ENCODE measurements at places on chromosomes 1 and 21.

GRCh38 chr1:230282157-230282556 is 144.0 kb downstream of the PGBD5 start:
- no peak for DNase-seq

DNA sequence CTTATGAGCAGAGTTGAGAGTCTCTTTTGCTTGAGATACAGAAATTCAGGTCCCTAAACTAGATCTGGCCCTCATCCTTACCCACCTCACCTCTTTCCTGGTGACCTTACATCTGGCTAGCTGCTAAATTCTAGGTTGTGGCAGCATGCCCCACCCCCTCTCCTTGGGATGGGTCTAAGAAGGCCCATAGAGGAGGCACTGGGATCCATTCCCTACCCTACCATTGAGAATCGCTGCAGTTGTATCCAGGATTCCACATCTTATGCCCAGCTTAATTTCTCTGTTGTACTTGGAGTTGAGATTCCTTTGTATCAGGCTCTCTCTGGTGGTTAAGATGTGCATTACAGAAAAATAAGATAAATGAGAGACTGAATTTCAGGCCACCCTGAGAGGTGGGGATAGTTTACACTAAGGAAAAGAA is 9.5 kb upstream of the TMEM39B start:
- no peak for DNase-seq

DNA sequence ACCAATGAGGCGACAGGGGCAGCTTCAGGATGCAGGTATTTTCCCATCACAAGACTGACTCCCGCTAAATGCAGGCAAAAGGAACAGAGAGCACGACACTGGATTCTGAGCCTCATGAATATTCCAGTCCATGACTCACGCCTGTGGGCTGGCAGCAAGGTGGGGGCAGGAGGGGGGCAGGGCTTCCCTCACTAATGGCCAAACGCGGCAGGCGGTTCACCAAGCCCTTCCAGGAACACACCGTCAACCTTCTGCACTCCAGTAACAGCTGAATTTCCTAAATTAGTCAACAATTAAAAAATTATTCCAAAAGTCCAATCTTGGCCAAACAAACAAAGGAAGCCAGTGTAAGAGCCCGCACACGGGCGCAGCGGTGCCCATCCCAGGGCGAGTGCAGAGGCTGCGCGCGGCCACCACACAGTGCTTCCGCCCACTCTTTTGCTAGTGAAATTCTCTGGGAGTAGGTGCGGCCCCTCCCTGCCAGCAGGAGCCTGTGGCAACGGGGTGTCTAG is 12.5 kb upstream of the GPR153 start:
- no peak for DNase-seq

DNA sequence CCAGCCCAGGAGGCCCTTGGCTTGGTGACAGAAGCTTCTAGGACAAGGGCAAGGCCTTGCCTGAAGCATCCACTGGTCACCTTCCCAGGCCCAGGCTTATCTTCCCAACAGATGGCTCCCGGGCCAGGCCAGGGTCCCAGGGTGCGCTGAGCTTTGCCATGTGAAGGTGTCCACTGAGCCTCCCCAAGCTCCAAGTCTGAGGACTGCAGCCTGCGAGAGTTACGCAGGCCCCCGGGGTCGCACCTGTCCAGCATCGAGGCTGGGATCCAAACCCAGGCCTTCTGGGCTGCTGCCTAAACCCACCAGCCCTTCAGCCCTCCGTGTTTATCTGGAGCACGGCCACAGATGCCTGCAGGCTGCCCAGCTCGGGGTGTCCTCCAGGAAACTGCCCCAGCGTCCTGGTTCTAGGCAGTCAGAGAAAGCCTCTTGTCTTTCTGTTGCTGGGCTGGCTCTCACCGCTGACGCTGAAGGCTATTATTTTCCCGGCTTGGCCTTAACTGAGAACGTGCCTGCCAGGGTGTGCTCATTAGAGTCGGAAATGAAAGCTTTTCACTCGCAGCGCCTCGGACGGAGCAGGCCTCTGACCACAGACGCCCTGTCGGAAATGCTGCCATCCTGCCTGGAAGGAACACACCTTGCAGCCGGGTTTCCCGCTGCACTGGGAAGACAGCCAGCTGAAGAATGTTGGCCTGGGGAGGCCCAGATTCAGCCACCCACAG is 71.4 kb downstream of the MEGF6 start:
- no peak for DNase-seq

- DNase-seq: no peak
Measured at GRCh38 chr1:211598514-211598913, 19.6 kb upstream of the SLC30A1 start.

DNA sequence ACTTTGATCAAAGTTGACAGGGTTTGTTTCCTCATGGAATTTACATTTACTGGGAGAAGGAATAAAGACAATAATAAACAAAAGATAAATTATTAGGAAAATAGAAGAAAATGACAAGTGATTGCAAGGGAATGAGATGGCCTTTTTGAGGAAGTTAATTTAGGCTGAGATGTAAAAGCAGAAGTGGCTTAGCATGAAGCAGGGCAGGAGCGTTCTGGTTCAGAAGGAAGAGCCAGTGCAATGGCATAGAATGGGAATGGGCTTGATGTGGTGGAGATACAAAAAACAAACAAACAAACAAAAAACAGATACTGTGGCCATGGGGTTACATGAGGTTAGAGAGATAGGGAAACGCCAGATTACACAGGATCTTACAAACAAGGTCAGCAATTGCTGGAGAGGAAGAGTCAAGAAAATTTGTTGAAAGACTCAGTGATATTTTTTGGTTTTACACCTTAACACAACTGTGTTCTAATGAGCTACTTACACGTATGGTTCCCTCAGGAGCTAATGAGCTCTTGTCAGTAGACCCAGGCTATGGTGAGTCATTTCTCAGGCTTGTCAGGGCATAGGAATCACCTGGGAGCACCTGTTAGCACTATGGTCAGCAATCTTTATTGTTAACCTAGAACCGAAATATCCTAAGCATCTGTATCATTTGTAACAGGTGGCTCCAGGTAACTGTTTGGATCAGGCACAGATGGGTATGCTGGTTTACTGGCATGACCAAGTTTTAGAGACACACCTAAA is 8.7 kb upstream of the CADM3 start:
- no peak for DNase-seq

- no peak for DNase-seq
Measured at GRCh38 chr1:30877205-30877912, 31.2 kb downstream of the SDC3 start.

DNA sequence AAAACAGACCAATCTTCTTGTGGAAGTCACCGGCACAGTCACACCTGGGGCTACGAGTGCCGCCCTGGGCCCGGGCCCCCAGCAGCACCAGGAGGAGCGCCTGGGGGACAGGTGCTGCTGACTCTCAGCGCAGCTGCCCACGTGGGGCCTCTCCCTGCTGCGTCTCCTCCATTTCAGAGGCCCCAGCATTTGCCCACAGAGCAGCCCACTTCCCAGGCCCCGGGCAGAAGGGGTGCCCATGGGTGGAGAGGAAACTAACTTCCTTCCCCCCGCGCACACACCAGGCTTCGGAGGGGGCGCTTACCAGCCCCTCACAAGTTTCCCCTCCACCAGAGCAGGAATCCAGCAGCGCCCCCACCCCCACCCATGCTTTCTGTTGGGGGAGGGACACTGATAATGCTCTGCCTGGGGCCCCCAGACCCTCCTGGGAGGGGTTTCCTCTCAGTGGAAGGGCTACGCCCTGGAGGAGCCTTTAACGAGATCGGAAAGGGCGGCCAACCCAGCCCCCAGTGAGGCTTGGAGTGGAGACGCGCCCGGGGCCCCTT is 440 bp downstream of the TNFRSF25 start:
- peak; percentile 75 for DNase-seq

DNA sequence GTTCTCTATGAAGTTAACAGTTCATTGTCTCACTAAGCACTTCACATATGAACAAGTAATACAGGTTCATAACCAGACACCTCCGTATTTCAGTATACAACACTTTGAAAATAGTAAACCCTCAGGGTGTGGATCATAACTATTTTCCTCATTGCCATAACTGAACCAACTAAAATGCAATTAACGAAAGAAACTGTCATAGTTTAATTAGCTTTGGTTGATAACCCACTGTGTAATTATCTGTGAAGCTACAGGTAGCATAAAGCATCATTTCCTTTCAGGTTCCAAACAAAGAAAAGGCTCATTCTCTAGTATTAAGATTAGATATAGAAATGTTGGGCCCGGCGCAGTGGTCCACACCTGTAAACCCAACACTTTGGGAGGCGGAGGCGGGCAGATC is 58.5 kb downstream of the EIF4G3 start:
- DNase-seq: no peak

DNA sequence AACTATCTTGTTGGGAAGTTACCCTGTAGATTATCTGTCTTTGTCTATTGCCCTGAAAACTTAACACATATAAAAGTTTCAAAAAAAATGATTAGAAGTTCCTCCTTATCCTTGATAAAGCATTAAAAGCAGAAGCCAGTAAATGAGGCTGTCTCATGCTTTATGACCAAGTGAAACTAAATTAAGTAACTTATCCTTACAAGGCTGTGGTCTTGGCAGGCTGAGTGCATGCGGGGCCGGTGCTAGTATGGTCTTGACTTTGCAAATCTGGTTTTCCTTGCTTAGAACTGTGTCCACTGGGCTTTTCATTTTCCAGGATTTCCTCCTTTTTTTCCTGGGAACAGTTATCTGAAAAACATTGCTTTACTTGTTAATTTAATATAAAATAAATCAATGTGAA is 43.1 kb downstream of the PCNX2 start:
- DNase-seq: no peak

DNA sequence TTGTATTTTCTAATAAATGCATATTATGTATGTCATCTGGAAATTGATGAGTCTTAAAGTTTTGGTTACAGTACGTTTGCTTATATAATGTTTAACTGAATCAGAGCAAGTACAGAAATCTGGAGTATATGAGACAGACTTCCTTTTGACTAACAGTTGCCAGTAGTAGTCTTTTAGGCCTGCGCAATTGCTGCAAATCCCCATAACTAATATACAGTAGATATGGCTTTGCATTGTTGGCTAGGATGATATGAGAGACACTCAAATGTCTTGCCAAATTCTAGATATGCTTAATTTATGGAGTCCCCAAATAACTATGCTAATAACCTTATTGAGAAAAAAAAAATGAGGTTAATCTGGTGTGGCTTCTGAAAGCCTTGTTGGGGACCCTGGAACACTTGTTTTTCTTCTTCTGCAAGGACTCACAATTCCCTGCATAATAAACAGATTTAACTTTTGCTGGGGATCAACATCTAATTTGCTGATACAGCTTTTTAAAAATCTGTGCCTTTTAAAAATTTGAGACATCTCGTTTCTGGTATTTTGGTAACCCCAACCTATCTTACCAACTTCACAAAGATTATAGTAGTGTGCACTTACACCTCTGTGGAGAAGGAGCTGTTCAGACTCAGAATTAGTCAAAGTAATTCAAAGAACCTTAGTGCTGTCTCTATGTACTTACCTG is 22.9 kb downstream of the EXO1 start:
- no peak for DNase-seq

DNA sequence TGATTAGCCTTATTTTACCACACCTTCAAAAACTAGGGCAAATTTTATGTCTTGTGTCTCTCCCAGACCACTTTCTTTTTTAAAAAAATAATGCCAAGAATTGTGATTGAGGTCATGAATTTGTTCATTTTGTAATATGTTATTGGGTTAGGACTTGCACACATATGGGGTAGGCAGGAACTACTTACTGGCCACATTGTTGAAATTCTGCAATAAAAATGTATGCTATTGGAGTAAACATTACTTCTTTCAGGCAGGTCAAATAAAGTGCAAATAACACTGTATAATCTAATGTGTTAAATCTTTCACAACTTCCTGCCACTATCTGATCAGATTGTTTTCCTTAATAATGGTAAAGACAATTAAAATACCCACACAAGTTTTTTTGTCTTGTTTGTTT is 166.6 kb upstream of the COL11A1 start:
- no peak for DNase-seq

DNA sequence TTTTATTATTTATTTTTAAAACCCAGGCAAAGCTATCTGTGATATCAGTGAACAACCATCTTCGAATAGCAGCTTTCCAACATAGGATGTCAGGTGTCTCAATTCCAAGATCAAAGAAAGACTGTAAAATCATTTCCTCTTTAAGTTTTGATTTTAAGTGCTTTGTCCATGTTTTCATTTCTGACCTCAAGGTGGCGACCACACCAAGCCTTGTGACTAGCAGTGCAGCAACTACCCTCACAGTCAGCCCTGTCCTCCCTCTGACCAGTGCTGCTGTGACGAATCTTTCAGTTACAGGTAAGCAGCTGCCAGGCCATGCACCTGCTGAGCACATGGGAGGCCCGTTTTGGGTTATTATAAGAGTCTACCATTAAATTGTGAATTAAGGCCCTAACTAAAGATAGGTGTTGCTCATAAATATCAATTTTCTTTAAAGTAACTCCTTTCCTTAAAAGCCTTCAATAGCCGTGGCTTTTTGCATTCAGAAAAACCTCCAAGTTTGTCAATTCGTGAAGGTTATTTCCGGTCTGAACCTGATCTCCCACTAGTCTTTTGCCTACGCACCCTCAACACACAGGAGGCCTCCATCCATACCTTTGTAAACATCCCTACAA is 117.0 kb downstream of the CD247 start:
- peak; percentile 48 for DNase-seq

DNA sequence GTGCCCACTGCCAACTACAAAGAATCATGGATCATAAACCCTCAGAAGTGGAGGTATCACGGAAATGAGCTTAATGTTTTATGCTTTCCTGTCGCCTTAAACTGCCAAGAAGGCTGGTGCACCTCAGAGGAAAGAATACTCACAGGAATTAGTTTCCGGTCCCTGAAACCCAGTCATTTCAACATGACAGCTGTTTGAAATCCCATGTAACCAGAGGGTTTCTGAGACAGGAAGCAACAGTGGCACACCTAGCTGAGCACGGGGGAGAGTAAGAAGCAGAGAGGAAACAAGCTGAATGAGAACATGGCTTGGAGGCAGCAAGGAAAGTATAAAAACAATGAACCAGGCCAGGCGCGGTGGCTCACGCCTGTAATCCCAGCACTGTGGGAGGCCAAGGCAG is 3.9 kb downstream of the JAK1 start:
- DNase-seq: peak; percentile 52

All from activated T-cell treated with anti-CD3 and anti-CD28 coated beads, Interleukin-2, amount 50 U/mL, for 48 hours (primary cell).